Activated CD4-positive, alpha-beta memory T cell treated with anti-CD3 and anti-CD28 coated beads, Interleukin-2, amount 10 ng/mL, durations not matched to agents 7 days and 5 days (primary cell): ENCODE measurements at places on chromosomes 6 and 20.

GRCh38 chr6:114195027-114195365 lies 147.8 kb downstream of the HS3ST5 start:
- no peak for DNase-seq
- H3K4me3 ChIP-seq, result no peak overlapping the region
- H3K27ac ChIP-seq, result no peak overlapping the region
- no peaks in the 10 kb centered on the region for H3K36me3 ChIP-seq

- peaks cover 80% of the 10 kb centered on the region for H3K27me3 ChIP-seq
- H3K4me3 ChIP-seq, result no peak overlapping the region
- H3K36me3 ChIP-seq, result no peaks in the 10 kb centered on the region
- H3K27ac ChIP-seq, result no peak overlapping the region
Measured at GRCh38 chr6:149974825-149975224, 11.1 kb downstream of the ULBP1 start.

DNA sequence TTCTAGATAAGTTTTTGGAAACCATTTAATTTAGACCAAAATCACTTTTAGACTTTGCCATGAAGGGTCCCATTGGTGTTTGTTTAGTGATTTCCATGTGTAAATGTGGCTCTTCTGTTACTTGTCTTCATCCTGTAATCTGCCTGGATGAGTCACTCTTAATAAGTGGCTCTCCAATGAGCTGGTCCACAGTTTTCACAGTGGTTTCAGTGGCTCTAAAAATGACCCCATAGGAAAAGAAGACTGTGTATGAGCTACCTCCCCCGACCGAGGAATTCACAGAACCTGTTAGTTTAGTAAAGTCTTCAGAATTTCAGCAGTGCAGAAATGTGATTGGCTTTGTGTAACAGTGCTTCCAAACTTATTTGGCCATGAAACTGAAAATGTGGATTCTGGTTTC lies 492.0 kb upstream of the MARCKS start:
- H3K27me3 ChIP-seq, result no peaks in the 10 kb centered on the region
- H3K4me3 ChIP-seq, result no peak overlapping the region
- no peak overlapping the region for H3K27ac ChIP-seq
- no peaks in the 10 kb centered on the region for H3K36me3 ChIP-seq
- DNase-seq, result no peak

DNA sequence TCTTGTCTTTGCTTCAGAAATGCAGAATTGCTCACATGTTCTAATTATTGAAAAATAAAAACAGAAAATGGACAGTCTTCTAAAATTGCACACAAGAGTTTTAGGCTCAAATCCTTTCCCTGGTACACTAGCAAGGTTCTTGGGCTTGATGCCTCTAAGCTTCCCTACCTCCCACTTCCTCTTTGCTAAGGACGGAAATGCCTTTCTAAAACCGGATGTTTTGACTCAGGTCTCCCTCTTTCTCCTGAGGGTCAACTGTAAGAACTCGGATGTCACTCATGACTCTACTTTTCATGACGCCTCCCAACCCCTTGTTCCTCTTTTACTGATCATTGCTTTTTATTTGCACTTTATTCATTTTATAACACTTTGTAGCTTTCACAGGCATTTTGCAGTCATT lies 613.5 kb downstream of the C6orf118 start:
- H3K4me3 ChIP-seq, result no peak overlapping the region
- H3K4me1 ChIP-seq, result no peaks in the 10 kb centered on the region
- no peak for DNase-seq
- H3K27ac ChIP-seq, result no peak overlapping the region

DNA sequence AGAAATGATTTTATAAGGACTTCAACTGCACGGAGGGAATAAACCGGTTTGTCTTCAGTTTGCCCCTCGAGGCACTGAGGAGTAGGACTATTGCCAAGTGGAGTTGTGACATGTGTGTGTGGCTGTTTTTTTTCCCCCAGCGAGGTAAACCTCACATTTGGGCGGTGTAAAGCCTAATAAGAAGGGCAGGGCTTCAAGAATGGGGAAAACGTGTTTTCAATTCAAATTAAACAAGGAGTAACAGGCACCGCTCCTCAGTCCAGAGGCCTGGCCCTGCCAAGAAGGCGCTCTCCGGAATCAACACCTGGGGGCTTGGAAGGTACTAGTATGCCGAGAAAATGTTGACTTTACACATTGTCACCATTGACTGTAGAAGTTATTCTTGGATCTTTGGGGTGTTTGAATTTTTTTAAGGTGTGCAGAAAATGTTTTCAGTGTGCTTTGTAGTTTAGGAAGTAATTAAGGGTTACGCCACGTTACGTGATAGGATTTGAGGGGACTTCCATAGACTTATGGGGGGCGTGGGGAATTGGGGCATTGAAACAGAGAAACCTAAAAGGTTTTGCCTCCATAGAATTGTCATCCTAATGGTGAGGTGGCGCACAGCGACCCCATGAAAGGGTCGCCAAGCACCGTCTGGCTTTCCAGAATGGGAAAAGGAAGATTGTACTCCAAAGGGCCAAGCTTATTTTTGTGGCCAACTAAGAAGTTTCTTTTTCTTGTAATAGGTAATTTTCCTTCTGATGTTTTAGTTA lies 791 bp downstream of the ADGRG6 start:
- peaks cover 36% of the 10 kb centered on the region for H3K27me3 ChIP-seq
- H3K36me3 ChIP-seq, result no peaks in the 10 kb centered on the region
- H3K27ac ChIP-seq, result no peak overlapping the region
- DNase-seq, result no peak
- peak overlapping the region; percentile 65 for H3K4me3 ChIP-seq
- peaks cover 4% of the 10 kb centered on the region for H3K4me1 ChIP-seq

DNA sequence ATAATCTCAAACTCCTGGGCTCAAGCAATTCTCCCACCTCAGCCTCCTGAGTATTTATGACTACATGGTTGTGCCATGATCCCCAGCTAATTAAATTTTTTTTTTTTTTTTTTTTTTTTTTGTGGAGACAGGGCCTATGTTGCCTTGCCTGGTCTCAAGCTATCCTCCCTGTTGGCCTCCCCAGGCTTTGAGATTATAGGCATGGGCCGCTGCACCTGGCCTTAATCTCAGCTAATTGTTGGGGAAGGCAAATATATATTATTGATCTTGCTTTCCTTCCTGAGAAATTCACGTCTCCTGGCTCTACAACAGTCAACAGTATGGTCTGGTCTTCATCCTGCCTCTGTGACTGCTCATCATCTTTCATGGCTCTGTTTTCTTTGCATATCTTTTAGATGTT lies 20.1 kb downstream of the PCMT1 start:
- peaks cover 49% of the 10 kb centered on the region for H3K36me3 ChIP-seq
- no peaks in the 10 kb centered on the region for H3K27me3 ChIP-seq
- H3K4me1 ChIP-seq, result peaks cover 6% of the 10 kb centered on the region
- no peak overlapping the region for H3K4me3 ChIP-seq
- DNase-seq, result no peak

DNA sequence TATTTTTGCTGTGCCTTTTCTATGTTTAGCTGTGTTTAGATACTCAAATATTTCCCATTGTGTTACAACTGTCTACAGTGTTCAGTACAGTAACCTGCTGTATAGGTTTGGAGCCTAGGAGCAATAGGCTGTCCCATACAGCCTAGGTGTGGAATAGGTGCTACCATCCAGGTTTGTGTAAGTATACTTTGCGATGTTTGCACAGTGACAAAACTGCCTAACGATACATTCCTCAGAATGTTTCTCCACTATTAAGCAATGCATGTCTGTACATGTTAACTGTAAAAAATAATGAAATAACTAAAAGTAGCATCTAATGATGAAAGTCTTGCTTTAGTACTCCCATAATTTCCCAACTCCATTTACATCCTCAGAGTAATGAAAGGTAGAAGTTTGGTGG lies 46.0 kb downstream of the SERAC1 start:
- no peak for DNase-seq
- H3K4me1 ChIP-seq, result no peaks in the 10 kb centered on the region
- no peak overlapping the region for H3K27ac ChIP-seq
- no peak overlapping the region for H3K4me3 ChIP-seq
- peaks cover 17% of the 10 kb centered on the region for H3K36me3 ChIP-seq

DNA sequence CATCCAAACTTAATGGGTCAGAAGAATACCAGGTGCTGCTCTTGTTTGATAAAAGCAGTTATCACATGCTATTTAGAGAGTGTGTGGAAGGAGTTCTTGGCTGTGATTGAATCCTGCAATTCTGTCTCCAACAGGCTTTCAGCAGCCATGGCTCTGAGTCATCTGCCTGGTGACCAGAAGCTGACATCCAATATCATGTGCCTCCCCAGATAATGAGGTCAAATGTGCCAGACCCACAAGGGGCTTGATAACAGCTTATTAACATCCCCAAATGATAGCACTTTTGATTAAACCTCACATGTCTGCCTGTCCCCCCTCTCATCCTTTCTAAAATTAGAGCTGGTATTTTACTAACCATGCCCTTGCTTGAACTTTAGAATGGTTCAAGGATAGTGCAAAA lies 175.7 kb upstream of the PLN start:
- no peaks in the 10 kb centered on the region for H3K27me3 ChIP-seq
- no peaks in the 10 kb centered on the region for H3K36me3 ChIP-seq
- DNase-seq, result no peak
- H3K4me3 ChIP-seq, result no peak overlapping the region

- no peak overlapping the region for H3K4me3 ChIP-seq
- no peaks in the 10 kb centered on the region for H3K36me3 ChIP-seq
- no peaks in the 10 kb centered on the region for H3K27me3 ChIP-seq
- H3K27ac ChIP-seq, result no peak overlapping the region
- DNase-seq, result no peak
Measured at GRCh38 chr6:131250936-131251335, 115.7 kb downstream of the AKAP7 start.

GRCh38 chr6:24907919-24908649 lies 27.7 kb downstream of the RIPOR2 start:
- H3K27me3 ChIP-seq, result no peaks in the 10 kb centered on the region
- H3K4me1 ChIP-seq, result peaks cover 84% of the 10 kb centered on the region
- H3K36me3 ChIP-seq, result peaks cover 92% of the 10 kb centered on the region
- H3K27ac ChIP-seq, result peak overlapping the region; percentile 79
- no peak for DNase-seq

- H3K27me3 ChIP-seq, result peaks cover 18% of the 10 kb centered on the region
- no peaks in the 10 kb centered on the region for H3K36me3 ChIP-seq
- H3K4me3 ChIP-seq, result no peak overlapping the region
Measured at GRCh38 chr6:148440016-148440415, 97.4 kb downstream of the SASH1 start.

- peaks cover 14% of the 10 kb centered on the region for H3K4me1 ChIP-seq
- DNase-seq, result no peak
- H3K36me3 ChIP-seq, result no peaks in the 10 kb centered on the region
- H3K4me3 ChIP-seq, result no peak overlapping the region
- no peak overlapping the region for H3K27ac ChIP-seq
Measured at GRCh38 chr6:163442336-163442735, 27.8 kb downstream of the QKI start.

DNA sequence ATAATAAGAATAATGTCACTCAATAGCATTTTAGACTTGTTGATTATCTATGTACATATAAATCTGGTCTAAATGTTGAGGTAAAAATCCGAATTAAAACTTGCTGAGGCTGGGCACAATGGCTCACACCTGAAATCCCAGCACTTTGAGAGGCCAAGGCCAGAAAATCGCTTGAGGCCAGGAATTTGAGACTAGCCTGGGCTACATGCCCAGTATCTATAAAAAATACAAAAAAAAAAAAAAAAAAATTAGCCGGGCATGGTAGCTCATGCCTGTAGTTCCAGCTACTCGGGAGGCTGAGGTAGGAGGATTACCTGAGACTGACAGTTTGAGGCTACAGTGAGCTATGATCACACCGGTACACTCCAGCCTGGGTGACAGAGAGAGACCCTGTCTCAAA lies 34.2 kb upstream of the SUPT3H start:
- peaks cover 3% of the 10 kb centered on the region for H3K27me3 ChIP-seq
- peaks cover 13% of the 10 kb centered on the region for H3K4me1 ChIP-seq
- no peaks in the 10 kb centered on the region for H3K36me3 ChIP-seq

DNA sequence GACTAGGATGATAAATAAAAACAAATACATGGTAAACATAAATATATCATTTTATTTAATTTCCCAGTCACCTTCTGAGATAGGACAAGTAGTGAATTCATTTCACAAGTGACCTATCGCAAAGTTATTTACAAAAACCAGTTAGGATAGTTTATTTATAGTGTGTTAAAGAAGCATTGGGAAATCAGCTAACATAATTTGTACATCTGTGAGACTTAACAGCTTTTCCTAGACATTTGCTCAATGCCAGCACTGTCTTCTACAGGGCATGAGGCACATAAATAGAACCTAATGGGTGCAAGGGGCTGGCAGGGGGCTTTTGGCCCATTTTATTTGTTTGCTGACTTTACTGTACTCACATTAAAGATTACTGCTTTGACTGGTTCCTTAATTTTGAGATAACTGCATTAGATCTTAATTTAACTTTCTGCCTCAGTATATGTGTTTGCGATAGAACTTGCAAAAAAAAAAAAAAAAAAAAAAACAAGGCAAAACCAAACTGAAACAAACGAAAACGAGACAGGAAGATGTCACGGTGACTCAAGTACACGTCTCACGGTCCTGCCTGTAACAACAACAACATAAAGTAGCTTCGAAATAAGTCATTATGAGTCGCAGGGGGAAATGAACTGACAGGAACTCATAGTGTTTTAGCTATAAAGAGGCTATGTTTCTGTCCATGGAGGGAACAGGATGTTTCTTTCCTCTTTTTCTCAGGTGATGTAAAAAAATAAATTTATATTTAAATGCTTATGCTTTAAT lies 133.7 kb upstream of the GMDS start:
- H3K36me3 ChIP-seq, result no peaks in the 10 kb centered on the region
- no peaks in the 10 kb centered on the region for H3K27me3 ChIP-seq
- peak overlapping the region; percentile 30 for H3K27ac ChIP-seq
- no peak for DNase-seq
- H3K4me3 ChIP-seq, result no peak overlapping the region

- peaks cover 6% of the 10 kb centered on the region for H3K4me1 ChIP-seq
- no peak overlapping the region for H3K27ac ChIP-seq
- peaks cover 2% of the 10 kb centered on the region for H3K27me3 ChIP-seq
- no peak overlapping the region for H3K4me3 ChIP-seq
- H3K36me3 ChIP-seq, result no peaks in the 10 kb centered on the region
Measured at GRCh38 chr6:47202644-47203205, 107.0 kb downstream of the TNFRSF21 start.

- no peak overlapping the region for H3K27ac ChIP-seq
- H3K36me3 ChIP-seq, result peaks cover 61% of the 10 kb centered on the region
- H3K4me1 ChIP-seq, result peaks cover 12% of the 10 kb centered on the region
- no peak for DNase-seq
Measured at GRCh38 chr20:35006531-35006971, 50.9 kb downstream of the MYH7B start.

GRCh38 chr6:50093116-50093937 lies 43.6 kb upstream of the DEFB112 start:
- no peaks in the 10 kb centered on the region for H3K36me3 ChIP-seq
- DNase-seq, result no peak
- H3K4me1 ChIP-seq, result no peaks in the 10 kb centered on the region

GRCh38 chr6:12576389-12576788 lies 140.2 kb upstream of the PHACTR1 start:
- H3K27ac ChIP-seq, result no peak overlapping the region
- no peak overlapping the region for H3K4me3 ChIP-seq
- DNase-seq, result no peak
- no peaks in the 10 kb centered on the region for H3K36me3 ChIP-seq
